AG09309 (cell line): ENCODE measurements at places on chromosomes 16 and 17.
A peak's percentile ranks its signal among the peaks of the same experiment; 100 is the strongest.

GRCh38 chr16:65876624-65877023, 489.9 kb upstream of the CDH5 start:
- no peak for DNase-seq

DNA sequence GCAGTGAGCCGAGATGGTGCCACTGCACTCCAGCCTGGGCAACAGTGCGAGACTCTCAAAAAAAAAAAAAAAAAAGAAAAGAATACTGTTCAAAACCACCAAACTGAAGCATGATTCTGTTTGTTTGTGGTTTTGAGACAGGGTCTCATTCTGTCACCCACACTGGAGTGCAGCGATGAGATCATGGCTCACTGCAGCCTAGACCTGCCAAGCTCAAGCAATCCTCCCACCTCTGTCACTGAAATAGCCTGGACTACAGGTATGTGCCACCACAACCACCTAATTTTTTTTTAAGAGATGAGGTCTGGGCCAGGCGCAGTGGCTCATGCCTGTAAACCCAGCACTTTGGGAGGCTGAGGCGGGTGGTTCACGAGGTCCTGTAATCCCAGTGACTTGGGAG, 4.3 kb downstream of the SUMO2 start:
- no peak for DNase-seq

DNA sequence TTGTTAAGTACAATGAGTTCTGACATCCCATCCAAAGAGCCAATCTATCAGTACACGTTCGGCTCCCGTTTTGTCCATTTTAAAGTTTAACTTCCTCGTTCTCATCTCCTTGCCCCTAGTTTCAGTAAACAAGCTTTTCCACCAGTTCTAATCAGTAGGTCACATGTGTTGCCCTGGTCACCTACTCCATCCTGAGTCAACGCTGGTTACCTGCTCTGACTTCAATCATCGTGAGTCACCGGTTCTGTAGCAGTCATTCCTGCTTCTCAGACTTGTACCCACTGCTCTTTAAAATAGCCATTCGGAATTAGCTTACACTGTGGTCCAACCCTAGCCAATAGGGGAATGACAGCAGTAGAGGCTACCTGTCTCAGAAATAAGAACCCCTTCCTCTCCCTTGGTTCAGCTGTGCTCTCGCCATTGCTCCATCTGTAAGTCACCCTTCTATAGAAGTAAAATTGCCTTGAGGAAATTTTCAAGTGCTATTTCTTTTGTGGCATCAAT, 191.0 kb downstream of the CPPED1 start:
- no peak for DNase-seq

GRCh38 chr17:1638624-1639300, 6.8 kb downstream of the SCARF1 start:
- no peak for DNase-seq

GRCh38 chr17:39351508-39351907, 49.9 kb downstream of the FBXL20 start:
- no peak for DNase-seq

- DNase-seq: no peak
These were observed 23.7 kb downstream of the COX11 start for GRCh38 chr17:54944796-54945195.

- peak; percentile 75 for DNase-seq
These were observed 132.4 kb upstream of the CHMP6 start for GRCh38 chr17:80859002-80859941.

- no peak for DNase-seq
These were observed 118.0 kb upstream of the RPL38 start for GRCh38 chr17:74085434-74085833.

DNA sequence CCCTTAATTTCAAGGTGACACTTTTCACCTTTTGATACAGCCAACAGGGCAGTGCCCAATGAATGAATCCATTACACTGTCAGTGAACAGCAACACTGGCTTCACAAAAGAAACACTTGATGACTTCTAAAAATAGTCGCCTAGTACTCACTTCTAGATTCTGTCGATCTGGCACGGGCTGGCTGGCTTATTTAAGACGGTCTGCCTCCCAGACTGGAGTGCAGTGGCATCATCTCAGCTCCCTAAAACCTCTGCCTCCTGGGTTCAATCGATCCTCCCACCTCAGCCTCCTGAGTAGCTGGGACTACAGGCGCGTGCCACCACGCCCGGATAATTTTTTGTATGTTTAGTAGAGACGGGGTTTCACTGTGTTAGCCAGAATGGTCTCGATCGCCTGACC, 1.9 kb downstream of the NDUFAB1 start:
- no peak for DNase-seq

DNA sequence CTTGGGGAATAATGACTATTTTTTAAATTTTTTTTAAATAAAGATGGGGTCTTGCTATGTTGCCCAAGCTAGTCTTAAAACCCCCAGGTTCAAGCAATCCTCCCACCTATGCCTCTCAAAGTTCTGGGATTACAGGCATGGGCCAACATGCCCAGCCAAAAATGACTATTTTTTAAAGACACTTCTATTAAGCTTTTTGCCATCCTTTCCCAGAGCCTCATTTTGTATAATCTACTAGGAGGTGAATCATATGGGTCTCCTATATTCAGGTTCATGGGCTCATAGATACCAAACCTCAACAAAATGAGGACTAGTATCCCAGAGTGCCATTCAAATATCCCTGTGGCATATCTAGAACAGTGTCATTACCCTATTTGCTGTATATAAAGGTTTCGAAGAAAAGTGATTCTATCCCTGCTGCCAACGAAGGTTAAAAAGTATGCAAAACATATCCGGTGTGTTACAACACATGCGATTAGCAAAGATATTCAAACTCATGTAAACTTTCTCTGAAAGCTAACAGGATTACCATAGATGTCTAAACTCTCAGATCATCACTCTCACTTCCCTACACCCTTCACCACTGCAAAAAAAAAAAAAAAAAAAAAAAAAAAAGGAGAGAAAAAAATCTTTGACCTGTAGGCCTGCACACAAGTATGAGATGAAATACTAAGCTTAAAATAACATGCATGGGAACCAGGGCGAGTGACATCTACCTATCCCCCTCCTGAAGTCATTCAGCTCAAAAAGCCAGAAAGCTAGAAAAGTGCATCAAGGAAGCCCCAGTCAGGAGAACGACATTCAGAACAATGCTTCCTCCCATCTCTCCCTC, 23.5 kb downstream of the XPO6 start:
- no peak for DNase-seq

- DNase-seq: no peak
These were observed 170.8 kb upstream of the RBFOX1 start for GRCh38 chr16:7161891-7162290.

DNA sequence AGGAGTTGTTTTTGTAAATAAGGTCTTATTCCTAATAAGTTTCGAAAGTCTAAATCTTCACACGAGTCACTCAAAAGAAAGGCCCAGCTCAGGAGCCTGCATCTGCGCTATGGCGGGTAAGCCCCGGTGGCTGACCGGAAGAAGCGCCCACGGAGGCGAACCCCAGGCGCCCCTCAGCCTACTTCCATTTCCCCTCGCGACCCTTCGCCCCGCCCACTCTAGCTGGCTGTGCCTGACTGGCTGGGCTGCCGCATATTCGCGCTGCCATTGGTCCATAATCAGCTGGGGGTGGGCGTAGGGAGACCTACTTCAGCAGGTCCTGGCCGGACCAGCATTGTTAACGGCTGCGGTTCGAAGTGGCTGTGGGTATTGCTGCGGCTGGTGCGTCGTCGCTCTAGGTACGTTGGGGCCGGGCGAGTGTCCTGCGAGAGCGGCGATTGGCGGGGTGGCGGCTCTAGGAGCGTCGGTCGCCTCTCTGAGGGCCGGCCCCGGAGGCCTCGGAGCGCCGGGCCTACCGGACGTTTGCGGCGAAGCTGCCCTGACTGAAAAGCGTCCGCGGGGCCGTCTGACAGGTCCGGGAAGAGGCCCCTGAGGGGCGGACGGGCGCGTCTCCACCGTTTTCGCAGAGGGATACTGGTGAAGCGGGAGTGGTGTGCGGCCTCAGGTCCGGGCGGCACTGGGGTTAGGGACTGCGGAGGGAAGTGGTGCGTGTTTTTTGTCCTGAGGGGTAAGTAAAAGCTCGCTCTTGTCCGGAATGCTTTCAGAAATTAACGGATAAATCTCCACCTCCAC, at the start of gene ATF7IP2:
Gene ATF7IP2, plus strand, starts transcription at position 337 of the 792 bp plus-strand sequence. CDS start 44,560 bp downstream, outside the sequence.
- no peak for DNase-seq

DNA sequence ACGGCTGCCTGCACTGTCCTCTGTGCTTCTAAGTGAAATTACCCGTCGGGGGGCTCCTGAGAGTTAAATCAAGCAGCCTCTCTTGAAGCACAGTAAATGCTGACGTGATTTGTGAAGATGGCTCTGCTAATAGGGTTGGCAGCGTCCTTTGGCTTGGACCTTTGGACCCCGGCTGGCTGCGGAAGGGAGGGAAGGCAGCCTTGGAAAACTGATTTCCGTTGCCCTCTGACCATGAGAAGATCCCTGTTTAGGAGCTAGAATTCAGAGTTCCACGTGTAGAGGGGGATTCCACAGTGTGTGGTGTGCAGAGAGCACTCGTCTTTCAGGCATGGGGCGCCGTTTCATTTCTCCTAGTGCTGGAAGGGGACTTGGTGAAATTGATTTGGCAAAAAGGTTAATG, 640.8 kb downstream of the WWOX start:
- no peak for DNase-seq

GRCh38 chr16:10609402-10609774, 29.0 kb upstream of the EMP2 start:
- no peak for DNase-seq

DNA sequence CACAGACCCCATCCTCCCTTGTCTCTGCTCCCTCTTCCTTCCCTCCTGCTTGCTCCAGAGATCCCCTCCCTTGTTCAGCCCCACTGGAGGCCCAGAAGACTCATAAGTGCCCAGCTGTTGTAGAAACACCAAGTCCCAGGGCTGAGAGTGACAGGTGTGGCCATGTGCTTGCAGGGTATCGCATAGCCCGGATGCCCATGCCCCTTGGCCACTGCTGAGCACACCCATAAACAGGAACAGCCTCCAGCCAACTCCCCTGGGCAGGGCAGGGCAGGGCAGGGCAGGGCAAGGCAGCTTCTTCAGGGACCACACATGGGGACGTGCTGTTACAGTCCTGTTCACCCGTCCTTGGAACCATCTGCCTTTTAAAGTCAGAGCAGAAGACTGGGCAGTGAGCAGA, 2.0 kb downstream of the CACNG1 start:
- DNase-seq: no peak

- peak; percentile 13 for DNase-seq
These were observed 45.2 kb upstream of the NUDT7 start for GRCh38 chr16:77677129-77677528.

DNA sequence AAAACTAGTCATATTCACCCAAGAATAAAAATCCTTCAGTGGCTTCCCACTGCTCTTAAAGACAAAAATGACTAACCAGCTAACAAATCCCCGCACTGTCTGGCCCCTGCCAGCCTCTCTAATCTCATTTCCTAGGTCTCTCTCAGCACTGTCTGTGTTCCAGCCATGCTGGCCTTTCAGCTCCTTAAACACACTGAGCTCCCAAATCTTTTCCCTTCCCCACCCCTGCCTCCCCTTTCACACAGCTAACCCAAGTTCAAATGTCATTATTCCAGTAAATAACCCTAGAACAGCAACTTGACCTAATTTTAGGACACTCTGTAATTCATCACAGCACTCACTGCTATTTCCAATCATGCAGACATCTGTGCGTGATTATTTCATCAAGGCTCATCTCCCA, 7.8 kb downstream of the SHCBP1 start:
- DNase-seq: no peak

- DNase-seq: no peak
These were observed 363.1 kb upstream of the EEF2KMT start for GRCh38 chr16:5460701-5461100.

GRCh38 chr16:26530584-26531289, 536.0 kb upstream of the C16orf82 start:
- DNase-seq: no peak

GRCh38 chr16:1656808-1657617, 21.1 kb upstream of the JPT2 start:
- no peak for DNase-seq
